ENCODE measurements at places on chromosomes 7 and 10.
A peak's percentile ranks its signal among the peaks of the same experiment; 100 is the strongest.

- no peak for DNase-seq
Observed at GRCh38 chr10:119630300-119630699, 20.9 kb upstream of the BAG3 start.

DNA sequence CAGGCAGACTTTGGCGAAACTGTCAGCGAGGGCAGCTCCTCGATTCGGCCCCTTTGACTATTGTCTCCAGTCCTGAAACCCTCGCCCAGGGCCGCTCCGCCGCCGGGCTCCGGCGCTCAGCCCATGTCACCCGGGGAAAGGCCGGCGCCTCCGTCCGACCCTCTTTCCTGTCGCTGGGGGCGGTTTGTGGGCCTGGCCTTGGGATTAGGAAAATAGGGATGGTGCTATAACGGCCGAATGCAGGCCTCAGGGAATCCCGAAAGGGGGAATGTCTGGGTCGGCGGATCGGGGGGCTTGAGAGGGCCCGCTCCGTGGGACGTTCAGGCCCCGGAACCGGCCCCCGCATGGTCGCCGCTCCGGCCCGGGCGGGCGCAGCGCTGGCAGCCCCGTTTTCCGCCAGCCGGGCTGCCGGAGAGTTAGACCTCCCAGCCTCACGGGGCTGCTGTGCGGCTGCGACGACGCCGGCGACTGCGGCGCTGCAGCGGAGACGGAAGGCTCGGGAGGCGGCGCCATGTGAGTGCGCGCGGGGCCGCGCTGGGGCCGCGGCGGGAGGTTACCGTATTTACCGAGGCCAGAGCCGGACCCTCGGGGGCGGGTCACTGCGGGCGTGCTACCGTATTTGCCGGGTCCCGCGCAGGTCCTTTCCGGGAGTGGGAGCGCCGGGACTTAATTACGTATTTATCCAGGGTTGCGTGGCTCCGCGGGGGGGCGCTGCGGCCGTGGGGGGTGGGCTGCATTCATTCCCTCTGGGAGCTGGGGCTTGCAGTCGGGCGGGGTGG, 25.9 kb downstream of the ZNF775 start:
- DNase-seq, result peak; percentile 68

GRCh38 chr10:88999625-89000024, 9.0 kb downstream of the FAS start:
- DNase-seq, result no peak

- no peak for DNase-seq
Observed at GRCh38 chr7:29955075-29955792, 34.4 kb downstream of the SCRN1 start.

GRCh38 chr7:27685893-27686292, 23.2 kb upstream of the HIBADH start:
- DNase-seq, result no peak

DNA sequence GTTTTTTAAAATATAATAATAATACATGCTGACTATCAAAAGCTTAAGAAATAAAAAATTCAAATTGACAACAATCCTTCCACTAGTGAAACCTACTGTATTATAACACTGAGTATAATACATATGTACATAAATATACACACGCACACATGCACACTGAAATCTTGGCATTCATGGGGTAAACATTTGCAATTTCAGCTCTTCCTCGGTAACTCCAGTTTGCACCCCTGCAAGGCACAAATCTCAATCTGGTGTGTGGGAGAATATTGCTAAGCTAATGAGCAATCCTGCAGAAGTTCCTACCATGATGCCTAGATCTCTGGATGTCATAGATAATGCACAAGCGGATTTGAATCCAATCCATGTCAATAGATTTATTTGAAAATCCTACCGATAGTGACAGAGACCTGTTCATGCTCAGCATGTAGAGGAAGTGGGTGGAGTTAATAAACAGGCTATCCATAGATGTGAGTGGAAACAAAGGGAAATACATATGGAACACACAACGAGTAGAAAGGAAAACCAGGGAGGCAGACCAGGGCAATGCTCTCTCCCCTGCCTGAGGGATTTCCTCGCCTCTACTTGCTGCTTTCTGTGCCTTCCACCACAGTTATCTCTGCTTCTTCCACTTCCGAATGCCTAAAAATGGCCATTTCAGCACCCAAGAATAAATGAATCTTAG, 38.1 kb upstream of the LANCL2 start:
- DNase-seq, result no peak

GRCh38 chr7:30479202-30480120, 877 bp upstream of the NOD1 start:
- DNase-seq, result no peak

DNA sequence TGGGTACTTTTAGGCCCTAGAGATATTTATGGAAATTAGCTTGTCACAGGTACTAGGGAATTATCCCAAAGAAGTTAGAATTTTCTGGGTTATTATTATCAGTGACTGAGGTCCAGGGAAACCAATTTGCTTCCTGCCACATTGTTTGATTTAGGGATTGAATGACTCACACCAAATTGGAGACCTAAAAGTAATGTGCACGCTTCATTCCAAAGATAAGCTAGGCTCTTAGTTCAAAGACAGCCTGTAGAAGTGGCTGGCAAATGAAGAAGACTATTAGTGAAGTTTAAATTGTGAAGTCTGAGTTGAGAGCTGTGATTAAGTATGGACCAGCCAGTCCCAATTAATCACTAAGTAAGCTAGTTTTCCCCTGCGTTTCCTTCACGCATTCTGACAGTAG, 188.1 kb upstream of the MYO3A start:
- no peak for DNase-seq

DNA sequence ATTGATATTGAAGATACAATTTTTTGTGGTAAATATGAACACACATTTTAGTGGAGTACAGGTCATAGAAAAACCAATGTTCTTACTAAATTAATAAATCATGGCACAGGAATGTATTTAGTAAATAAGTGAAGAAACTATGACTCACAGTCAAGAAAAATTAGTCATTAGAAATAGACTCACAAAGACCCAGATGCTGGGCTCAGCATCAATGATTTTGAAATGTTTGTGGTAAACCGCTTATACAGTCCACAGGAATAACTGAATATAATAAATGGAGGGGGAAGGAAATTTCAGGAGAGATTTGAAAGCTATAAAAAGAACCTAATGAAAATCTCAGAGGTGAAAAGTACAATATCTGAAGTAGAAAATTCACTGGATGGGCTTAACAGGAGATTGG, 138.3 kb upstream of the ADCY1 start:
- no peak for DNase-seq

DNA sequence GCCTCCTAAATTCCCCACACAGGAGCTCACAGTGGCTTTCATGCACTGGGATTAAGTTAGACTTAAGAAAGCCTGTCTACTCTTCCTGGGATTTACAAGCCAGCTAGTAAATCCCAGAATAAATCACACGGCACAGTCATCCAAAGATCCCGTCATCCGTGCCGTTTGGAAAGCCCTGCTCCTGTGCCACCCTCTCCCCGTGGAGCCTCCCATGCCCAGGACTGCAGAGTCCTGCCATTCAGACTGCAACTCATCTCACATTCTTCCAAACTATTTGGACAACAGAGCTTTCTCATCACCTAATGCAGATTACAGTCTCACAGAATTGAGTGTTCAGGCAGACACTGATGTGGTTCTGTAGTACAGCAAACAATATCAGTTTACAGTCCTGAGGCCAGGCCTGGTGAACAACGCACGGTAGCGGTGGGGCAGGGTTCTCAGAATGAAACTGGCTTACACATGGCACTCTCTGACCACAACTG, 166.5 kb downstream of the EGFR start:
- no peak for DNase-seq

DNA sequence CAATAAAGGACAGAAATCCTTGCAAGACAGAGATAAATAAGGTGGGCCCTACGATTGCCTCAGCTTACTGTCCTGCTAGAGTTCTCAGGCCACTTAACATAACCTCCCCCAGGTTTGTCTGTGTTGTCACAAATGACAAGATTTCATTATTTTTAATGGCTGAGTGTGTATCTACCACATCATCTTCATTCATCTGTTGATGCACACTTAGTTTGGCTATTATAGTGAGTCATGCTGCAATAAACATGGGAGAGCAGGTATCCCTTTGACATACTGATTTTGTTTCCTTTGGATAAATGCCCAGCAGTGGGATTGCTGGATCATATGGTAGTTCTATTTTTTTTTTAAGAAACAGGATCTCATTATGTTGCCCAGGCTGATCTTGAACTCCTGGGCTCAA, 60.6 kb downstream of the PRTFDC1 start:
- no peak for DNase-seq

GRCh38 chr10:97675222-97675621, 11.8 kb downstream of the AVPI1 start:
- DNase-seq, result no peak

- no peak for DNase-seq
Observed at GRCh38 chr10:59954296-59954695, 47.9 kb upstream of the CCDC6 start.

DNA sequence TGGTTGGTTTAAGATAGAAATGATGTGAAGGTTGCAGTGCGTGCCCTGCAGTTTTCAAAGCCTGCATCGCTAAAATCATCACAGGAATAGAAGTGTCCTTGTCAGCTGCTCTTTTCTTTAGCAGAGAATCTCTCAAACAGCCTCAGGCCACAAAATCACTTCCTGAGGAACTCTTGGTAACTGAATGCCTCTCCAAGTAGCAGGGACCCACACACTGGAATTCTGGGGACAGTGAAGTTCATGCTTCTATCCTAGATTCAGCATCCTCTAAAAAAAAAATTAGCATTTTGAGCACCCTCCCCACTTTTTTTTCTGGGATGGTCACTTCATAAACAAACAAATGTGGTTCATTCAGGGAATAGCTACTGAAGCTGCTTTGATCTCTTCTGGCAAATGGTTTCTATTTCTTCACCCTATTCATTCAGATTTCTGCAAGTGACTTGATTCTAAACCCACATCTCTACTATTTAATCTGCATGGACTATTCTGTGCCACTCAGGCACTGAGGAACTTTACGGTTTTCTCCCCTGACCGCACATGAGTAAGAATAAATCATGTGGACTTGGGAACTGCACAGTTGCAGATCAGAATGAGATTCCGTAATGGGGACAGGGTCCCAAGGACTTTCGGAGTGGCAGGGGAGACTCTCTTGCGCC, 306.9 kb downstream of the FRMD4A start:
- no peak for DNase-seq

DNA sequence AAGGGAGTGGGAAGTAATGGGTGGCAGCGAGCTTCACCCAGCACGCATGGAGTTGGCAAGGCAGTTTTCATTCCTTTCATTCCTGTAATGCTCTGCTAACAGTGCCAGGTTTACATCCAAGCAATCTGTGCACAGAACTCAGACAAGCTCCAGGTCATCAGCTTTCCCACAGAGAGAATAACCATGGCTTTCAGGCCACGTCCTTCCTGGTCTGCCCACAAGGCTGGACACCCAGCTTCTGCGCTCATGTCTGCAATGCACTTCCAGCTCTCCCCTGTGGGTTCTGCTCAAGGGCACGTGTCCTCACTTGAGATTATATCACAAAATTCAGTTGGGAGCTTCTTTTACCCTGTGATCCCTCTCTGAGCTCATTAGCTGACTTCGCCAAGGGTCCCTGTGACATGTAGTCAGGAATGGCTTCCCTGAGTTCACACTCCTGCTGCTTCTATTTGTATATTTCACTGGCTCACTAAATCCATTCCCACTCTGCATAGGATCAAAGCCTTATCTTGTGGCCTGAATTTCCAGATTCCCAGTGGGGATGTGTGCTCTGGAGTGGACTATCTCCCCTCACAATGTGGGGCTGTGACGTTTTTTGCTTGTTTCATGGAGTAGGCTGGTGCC, 18.6 kb downstream of the AKR1C2 start:
- no peak for DNase-seq

DNA sequence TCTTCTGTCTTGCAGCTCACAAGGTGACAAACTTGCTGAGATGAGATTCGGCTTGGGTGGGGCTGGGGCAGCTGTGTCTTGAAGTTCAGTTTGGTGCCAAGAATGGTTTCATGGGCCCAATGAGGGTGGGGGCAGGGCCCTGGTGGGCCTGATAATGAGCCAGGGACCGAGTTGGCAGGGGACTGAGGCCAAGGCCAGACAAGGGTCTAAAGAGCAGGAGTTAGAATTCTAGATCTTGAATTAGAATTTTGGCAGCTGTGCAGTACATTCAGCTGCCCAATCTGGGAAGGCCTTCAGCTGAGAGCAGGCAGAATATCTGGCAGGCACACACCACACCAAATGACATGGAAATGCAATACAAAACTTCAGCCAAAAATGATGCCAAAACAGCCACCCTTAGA, 1.5 kb upstream of the JAZF1 start:
- no peak for DNase-seq

DNA sequence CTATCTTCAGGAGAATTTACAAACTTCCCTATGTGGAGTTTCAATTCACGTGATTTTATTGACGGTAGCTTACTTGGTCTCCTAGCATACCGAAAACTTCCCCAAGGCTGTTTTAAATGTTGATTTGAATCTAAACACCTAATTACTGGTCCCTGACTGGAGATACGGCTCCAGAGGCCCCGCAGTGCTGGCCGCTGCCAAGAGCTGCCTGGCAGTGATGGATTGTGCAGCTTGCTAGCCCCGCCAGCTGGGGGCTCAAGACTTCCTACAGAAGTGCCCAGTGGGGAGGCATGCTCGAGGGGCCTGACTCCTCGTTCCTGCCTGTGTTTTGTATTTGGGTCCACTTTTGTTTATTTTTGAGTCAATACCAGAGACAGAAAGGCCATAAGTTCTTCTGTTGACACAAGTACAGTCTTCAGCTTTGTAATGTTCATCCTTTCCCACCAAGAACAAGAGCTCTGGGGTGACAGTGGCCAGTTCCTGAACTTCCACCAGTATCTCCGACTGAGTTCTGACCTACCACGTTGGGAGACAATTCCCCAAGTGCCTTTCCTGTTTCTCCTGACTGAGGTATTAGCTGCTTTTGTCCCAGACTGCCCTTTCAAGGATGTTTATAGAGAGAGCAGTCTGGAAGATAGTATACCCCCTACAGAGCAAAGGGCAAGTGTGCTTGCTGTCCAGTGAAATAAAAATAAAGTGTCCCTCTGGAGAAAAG, 80.7 kb upstream of the CXCL12 start:
- no peak for DNase-seq

- no peak for DNase-seq
Observed at GRCh38 chr10:13945390-13946208, 358.8 kb downstream of the PRPF18 start.

DNA sequence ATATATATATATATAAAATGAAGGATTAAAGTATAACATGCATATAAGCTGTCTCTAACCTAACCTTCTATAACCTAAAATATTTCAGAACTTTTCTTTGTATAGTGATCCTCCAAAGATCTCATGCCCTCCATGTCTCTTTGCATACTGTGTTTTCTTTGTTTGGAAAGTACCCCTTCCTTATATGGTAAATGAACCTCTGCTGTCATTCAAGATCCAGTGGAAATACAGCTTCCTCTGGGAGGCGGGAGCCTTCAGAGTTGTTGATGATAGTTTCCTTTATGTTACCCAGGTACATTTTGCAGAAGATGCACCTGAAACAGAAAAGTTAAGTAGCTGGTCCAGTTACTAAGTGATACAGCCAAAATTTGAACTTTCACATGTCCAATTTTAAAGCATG, 233.3 kb upstream of the FOXP2 start:
- no peak for DNase-seq

Measured in NCI-H1105 (cell line).